Activated CD8-positive, alpha-beta memory T cell treated with anti-CD3 and anti-CD28 coated beads for 1 hour (primary cell): ENCODE measurements at places on chromosomes 5 and 9.

DNA sequence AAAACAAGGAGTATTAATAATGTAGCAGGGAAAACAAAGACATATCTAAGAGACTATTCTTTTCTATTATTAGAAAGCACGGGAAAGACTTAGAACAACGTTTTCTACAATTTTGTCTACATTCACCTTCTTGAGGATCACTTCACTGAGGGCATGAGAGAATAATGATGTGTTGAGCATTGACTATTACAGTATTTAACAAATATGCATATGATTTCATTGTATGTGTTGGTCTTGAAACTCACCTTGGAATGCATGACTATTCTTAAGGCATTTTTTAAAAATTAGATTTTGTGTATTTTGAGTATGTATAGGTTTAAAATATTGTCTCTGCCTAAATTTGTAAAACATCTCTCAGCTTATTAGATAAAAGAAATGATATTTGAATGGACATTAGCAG is 1.2 kb downstream of the FSD1L start:
- no peak for DNase-seq

- no peak for DNase-seq
Observed at GRCh38 chr5:133777951-133778350, 165.6 kb upstream of the FSTL4 start.

- DNase-seq: no peak
Observed at GRCh38 chr9:78826527-78826926, 529.6 kb downstream of the PSAT1 start.

DNA sequence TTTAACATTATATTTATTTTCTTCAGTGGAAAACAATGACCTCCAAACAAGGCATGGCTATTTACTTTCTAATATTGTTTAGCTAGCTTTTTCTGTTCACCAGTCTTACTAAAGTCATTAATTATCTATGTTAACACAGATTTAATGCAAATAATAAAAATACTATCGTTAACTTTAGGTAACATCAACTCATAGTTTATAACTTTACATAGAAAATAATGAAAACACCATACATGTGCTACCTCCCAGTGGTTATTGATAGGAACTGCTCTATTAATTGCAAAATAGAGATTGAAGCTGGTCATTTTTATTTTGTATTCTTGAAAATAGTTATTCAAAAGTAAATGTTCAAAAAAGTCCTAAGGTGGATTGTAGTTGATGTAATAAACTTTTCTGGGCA is 78.3 kb upstream of the HCN1 start:
- no peak for DNase-seq

DNA sequence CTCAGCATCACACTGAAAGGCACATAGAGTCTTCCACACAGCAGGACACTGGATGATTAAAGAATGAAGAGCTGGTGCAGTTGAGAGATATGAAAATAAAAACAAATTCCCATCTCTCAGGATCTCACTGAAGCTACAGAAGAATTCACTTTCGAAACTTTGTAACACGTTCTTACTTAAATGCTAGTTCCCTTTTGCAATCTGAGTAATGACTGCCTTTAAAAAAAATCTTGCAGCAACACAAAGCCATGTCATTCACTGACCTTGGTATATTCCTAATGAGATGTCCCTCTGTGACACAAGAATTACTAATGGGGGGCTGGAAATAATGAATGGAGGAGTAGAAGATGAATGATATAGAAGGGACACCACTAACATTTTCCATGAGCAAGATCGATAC is 201.8 kb downstream of the GLIS3 start:
- DNase-seq: no peak

- no peak for DNase-seq
Observed at GRCh38 chr5:90897618-90898017, 339.0 kb downstream of the ADGRV1 start.

DNA sequence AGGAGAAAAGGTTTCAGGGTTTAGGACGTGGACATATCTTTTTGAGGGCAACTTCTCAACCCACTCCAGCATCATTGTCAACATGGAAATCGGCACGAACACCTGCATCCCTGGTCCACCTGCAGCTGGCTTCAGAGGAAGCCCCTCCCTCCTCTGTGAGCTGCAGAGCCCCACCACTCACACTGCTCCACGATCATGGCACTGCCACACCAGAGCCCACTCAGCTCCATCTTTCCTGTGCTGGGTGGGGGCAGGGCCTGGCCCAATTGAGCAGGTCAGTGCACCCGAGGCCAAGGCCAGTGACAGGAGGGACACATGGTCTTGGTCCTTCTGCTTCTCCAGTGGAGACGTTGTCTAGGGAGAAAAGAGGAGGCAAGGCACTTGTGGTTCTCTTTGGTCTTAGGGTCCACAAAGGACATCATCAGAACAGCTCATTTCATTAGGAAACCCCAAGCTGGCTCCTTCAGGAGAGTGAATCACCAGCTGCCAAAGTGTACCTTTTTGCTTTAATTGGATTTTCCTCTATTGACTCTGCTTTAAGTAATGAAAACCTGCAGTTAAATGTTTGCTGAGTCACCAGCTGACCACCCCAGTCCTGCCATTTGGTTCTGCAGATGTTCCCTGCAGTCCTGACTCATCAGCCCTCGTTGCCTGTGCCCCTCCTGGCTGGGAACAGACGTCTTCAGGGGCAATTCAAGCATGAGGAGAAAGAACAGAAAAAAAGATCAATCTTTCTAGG is 56.2 kb downstream of the UBE2QL1 start:
- DNase-seq: no peak

DNA sequence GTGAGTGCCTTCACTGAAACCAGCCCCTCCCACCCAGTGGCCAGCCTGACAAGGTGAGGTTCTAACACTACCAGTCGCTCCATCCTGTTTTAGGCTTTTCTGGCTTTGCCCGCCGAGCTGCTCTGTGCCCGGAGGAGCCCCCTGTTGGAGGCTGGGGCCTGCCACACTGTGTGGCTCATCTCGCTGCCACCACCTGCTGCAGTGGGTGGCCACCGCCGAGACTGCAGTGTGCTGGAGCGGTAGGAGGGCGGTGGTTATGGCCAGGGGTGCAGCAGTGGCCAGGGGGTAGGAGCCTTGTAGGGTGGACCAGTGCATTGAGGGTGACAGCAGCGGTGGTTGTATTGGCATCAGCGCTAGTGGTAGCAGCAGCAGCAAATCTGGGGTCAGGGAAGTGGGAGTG is 74.7 kb upstream of the PCAT7 start:
- DNase-seq: no peak

DNA sequence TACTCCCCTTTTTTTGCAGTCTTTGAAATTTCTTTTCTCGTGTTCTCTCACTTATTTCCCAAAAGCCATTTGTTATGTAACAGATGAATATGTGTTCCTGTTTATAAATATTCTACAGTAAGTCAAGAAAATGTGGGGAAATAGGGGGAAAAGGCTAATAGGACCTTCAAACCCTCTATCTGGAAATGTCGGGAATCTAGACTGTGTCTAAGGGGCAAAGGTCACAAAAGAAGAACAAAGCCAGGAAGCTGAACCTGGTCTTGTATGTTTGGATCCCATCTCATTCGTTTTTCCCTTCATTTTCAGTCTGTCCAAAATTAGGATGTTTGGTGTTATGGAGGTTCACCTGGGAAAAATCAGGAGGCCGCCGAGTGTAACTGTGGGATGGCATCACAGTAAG is 490.3 kb downstream of the NR2F1-AS1 start:
- no peak for DNase-seq

DNA sequence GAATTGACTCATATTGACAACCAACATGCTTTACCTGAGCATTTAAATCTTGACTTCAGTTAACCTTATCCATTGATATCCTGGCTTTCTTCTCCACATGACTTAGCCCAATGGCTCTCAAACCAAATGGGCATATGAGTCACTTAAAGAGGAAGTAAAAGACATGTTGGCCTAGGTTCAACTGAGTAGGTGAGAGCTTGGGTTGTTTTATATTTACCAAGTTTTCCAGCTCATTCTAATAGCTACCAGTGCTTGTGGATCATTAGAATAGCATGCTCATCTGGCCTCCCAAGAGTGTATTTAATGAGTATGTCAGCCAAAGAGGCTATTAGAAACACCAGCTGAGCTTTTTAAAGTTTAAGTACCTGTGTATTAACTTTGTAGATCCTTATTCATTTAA is 1049.0 kb downstream of the PTPRD start:
- DNase-seq: no peak

- DNase-seq: no peak
Observed at GRCh38 chr5:316210-317085, 5.1 kb upstream of the AHRR start.

- no peak for DNase-seq
Observed at GRCh38 chr5:156380848-156381247, 53.9 kb downstream of the SGCD start.

DNA sequence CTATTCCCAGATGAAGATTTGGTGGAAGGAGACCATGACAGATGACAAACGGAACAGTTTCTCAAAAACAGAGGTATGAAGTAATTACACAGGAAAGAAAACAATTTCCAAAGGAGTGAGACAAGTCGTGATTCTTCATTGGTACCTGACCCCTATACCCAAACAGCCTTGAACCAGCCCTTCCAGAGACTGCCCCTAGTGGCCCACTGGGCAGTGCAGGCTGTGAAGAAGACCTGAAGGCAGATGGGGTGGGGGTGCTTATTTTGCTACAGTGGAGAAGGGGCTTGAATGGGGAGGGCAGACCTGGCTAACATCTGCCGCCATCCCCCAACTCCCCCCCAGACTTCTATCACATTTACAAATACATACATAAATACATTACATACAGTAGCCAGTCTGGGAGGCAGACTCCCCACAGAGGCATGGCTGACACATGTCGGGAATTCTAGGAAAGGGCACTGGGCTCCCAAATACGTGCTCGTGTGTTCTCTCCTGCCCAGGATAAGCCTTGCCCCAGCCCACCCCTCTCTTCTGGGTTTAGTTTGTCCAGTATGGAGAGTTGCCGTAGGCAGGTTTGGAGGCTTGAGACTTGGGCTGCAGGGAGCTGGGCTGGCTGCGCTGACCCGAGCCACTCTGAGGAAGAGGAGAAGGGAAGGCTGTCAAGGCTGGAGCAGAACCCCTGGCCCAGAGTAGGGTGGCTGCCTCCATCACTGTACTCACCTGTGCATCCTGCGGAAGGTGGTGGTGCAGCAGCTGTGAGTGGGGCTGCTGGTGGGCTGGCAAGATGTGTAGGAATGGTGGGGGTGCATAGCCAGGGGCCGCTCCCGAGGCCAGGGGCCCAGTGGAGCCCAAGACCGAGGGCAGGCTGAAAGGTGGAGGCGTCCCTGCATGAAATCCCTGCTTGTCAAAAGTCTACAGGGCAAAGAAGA is 105.3 kb downstream of the UBE2R2 start:
- no peak for DNase-seq

DNA sequence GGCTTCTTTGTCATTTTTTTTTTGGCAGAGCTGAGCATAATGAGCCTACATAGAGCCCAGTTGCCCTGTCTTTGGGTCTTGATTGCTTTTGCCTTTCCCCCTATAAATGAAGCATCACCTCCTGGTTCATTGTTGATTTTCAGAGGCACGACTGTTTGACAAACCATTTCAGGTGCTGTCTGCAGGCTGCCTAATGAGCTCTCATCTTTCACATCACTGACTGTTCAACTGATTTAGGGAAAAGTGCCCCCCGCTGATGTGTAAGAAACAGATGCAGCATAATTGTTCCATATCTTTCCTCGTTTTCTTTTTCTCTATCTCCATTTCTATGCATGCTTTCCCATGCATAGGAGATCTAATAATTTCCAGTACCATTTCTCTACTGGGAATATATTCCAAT is 338.6 kb downstream of the TMEM38B start:
- DNase-seq: no peak

DNA sequence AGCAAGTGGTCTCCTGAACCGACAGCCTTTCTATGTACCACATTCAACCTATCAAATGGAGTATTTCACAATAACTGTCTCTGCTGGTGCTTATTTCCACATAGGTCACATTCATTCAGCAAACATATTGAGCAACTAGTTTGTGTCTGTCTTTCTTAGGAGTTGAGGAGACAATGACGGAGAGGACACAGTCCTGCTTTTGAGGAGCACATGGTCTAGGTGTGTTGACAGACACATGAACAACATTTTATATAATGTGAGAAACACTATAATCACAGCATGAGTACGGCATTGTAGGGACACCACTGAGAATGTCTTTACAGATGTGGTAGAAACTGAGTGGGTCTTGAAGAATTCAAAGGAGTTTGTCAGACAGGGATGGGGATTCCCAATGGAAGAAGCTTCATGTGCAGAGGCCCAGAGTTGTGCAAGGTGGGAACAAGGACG is 28.5 kb downstream of the NFIL3 start:
- DNase-seq: no peak

- DNase-seq: no peak
Observed at GRCh38 chr5:107955321-107955720, 284.6 kb upstream of the EFNA5 start.

DNA sequence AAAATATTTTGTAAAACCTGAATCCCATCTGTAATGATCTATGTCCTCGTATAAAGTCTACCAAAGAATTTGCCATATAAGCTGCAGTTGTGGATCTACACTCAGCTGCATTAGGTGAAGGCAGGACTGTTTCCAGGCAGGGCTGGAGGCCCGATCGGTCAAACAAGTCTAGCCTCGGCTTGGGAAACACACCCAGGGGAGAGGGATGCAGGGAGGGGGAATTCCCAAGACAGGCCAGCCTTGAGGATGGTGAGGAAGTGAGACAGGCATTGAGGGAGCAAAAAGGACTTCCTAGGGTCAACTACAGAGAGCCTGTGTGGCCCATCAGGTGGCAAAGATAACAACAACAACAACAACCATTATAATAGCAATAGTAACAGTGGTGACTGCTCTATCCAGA is 174.1 kb upstream of the FSTL4 start:
- DNase-seq: no peak

DNA sequence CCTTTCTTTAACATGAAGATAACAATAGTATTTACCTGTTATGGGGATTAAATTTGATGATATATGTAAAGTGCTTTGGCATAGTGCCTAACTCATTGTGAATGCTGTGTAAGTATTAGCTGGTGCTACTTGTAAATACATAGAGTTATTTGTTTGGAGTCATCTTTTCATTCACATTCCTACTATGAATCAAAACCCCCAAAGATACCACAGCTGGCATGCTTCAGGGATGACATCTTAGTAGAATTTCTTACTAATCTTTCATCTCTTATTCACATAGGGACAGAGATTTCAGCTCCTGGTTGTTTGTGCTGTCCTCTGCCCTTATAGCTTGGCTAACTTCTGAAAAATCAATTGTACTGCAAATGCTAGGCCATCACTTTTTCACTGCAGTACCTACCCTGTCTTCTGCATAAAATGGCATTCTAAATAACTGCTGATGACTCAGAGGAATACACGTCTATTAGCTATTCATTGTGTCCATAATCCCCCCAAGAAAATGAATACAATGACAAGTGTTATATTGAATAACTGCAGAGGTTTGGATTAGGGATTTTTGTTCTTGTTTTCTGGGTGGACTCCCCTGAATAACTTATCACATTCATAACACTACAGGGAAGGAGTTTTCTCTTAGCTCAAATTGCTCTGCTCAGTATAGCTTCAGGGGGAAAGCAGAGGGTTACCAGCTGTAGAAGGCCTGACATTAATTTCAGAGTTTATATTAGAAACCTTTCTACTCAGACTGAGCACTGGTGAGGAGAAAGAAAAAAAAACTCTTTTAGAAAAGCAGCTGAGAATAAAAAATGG is 192.2 kb upstream of the C9orf72 start:
- DNase-seq: no peak
